Thoracic aorta (tissue), 2 donors: ENCODE measurements at places on chromosomes 4 and X. TPM values are rescaled to one million over a fixed set of nuclear protein-coding genes. Genes with fewer than 3 reads are reported as not detected.

The SLC9B1 gene
- total RNA-seq: not detected

The MAOA gene
- total RNA-seq: 98.2 TPM

The ATG4A gene
- total RNA-seq: 18.8 TPM

The LARP1B gene
- total RNA-seq: 42.5 TPM

The XKRX gene
- 1.6 TPM for total RNA-seq

The TMPRSS11A gene
- total RNA-seq: not detected

The ESX1 gene
- total RNA-seq: not detected

The IL3RA gene
- total RNA-seq: 13.5 TPM

The EREG gene
- total RNA-seq: 7.8 TPM

The QRFPR gene
- not detected for total RNA-seq

The ASB9 gene
- total RNA-seq: 1.2 TPM

The F9 gene
- total RNA-seq: not detected

The PPARGC1A gene
- total RNA-seq: 0.41 TPM

The TXK gene
- 2.8 TPM for total RNA-seq

The ADAMTS3 gene
- 2.3 TPM for total RNA-seq

The ENOX2 gene
- total RNA-seq: 28.7 TPM

The SLC9A7 gene
- total RNA-seq: 6.7 TPM

The ADH7 gene
- total RNA-seq: not detected

The NDP gene
- total RNA-seq: 0.71 TPM

The MAGED4 gene
- 0.63 TPM for total RNA-seq

The NPFFR2 gene
- not detected for total RNA-seq

The POF1B gene
- total RNA-seq: 0.21 TPM

The HPSE gene
- total RNA-seq: 1.4 TPM

The FRAS1 gene
- total RNA-seq: 7.1 TPM

The CSAG3 gene
- total RNA-seq: not detected

The TCP11X2 gene
- not detected for total RNA-seq

The NKX1-1 gene
- total RNA-seq: not detected

The PPP1R2C gene
- not detected for total RNA-seq

The CT47B1 gene
- total RNA-seq: not detected

The FAM47E gene
- 0.42 TPM for total RNA-seq

The GABRA4 gene
- not detected for total RNA-seq
